Temporal lobe (tissue), 4 donors: ENCODE measurements at places on chromosomes 13 and 19. TPM values are rescaled to one million over a fixed set of nuclear protein-coding genes. Genes with fewer than 3 reads are reported as not detected.

The ERICH4 gene
- total RNA-seq: not detected

The KXD1 gene
- total RNA-seq: 20.9 TPM

The PTH2 gene
- total RNA-seq: not detected

The GAS6 gene
- total RNA-seq: 21.1 TPM

The ZNF418 gene
- 35.9 TPM for total RNA-seq
